ENCODE measurements at places on chromosomes 11 and 22. TPM values are rescaled to one million over a fixed set of nuclear protein-coding genes. Genes with fewer than 3 reads are reported as not detected.

Gene CRYBA4
- not detected for total RNA-seq

Gene LIF
- total RNA-seq = 84.0 TPM

Gene RTN4RL2
- total RNA-seq = not detected

Gene LIPT2
- total RNA-seq = 5.0 TPM

Gene BIRC3
- total RNA-seq = 130 TPM

Gene A4GALT
- 64.8 TPM for total RNA-seq

Gene ARHGAP20
- 0.05 TPM for total RNA-seq

Gene C11orf42
- not detected for total RNA-seq

Gene RCN1
- total RNA-seq = 245 TPM

Gene KCNJ5
- not detected for total RNA-seq

Gene NOX4
- total RNA-seq = 26.8 TPM

Gene FAM111B
- total RNA-seq = 0.89 TPM

Gene INPP5J
- total RNA-seq = 0.87 TPM

Gene RIN1
- 5.9 TPM for total RNA-seq

Gene FLRT1
- total RNA-seq = not detected

Gene GTF2H1
- 72.2 TPM for total RNA-seq

Gene SLC22A9
- not detected for total RNA-seq

Gene MAPK8IP1
- total RNA-seq = 1.4 TPM

Gene TSSK2
- not detected for total RNA-seq

Gene LDHAL6A
- total RNA-seq = not detected

Gene GSTT2
- not detected for total RNA-seq

Gene TYR
- not detected for total RNA-seq

Gene MMP27
- total RNA-seq = not detected

Gene XPNPEP3
- 3.5 TPM for total RNA-seq

Gene CDCA5
- total RNA-seq = 1.1 TPM

Gene GNG3
- total RNA-seq = not detected

Gene NECTIN1
- total RNA-seq = 4.7 TPM

Gene CCDC188
- total RNA-seq = 0.10 TPM

Gene DTX4
- total RNA-seq = 17.0 TPM

Gene DDX17
- 381 TPM for total RNA-seq

Gene ZC3H12C
- total RNA-seq = 25.9 TPM

Gene E2F8
- total RNA-seq = 0.65 TPM

Gene SERPIND1
- total RNA-seq = not detected

Gene NXPE4
- total RNA-seq = not detected

Gene CTSW
- 0.35 TPM for total RNA-seq
